ENCODE measurements at places on chromosomes 6 and 20.

DNA sequence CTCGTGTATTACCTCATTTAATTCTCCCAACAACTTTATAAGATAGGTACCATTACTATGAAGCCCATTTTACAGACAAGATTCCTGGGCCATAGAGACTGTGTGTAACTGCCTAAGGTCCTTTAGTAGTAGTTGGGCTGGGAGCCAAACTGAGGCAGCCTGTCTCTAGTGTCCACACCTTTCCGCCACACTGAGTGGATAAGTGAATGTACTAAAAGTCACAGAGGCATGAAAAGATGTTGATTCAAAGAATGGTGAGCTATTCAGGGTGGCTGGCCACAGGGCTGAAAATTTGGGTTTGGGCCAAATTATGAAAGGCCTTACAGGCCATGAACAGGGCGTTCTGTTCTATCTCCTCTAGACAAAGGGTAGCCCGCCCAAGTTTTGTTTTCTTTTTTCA, 11.0 kb downstream of the CD24 start:
- DNase-seq, result no peak

DNA sequence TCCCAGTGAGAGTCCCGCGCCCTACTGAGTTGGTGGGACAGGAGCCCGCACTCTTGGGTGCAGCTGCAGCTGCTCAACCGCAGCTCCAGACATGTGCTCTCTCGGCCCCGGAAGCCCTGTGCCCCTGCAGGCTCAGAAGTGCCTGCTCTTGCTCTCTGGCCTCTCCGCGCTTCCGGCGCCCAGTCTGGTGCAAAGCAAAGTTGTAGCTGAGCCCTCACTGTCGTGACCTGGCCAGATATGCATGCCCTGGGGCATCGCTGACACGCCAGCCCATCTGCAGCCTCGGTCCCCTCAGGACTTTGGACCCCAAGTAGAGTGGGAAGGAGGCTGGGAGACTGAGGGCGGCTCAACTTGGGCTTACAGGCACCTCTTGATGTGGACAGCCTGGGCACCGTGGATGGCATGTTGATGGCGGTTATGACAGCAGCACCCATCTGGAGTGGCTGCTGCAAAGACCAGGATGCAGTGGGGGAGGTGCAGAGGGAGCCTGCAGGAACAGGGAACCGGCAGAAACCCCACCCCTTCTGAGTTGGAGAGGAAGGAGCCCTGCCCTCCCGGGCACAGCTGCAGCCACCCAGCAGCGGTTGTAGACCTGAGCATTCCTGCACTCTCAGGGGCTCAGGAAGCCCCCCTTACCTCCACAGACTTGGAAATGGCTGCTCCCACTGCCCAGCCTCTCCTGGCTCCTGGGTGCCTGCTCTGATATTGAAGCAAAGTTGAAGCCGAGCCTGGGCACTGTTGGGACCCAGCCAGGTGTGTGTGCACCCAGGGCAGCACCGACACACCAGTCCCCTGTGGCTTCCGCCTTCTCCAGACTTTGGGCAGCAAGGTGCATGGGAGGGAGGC, 462.6 kb downstream of the TBC1D32 start:
- DNase-seq, result no peak

- DNase-seq, result no peak
Measured at GRCh38 chr6:75337835-75338580, 53.4 kb upstream of the TMEM30A start.

DNA sequence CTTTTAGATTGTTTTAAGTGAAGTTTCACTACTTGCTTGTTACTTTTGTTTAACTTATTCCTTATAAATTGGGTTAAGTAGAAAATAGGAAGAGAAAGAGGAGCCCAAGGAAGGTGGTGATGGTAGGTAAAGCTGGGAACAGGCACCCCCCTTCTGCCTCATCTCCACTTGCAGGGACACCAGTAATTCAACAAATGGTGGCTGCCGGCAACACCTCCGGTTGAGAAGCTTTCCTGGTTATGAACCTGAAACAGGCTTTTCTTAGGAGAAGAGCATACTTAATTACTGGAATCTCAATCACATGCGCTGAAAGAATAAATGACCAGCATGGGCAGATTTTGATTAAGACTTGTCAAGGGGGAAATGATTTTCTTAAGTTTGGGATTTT, 158.9 kb upstream of the ZNF217 start:
- DNase-seq, result no peak

DNA sequence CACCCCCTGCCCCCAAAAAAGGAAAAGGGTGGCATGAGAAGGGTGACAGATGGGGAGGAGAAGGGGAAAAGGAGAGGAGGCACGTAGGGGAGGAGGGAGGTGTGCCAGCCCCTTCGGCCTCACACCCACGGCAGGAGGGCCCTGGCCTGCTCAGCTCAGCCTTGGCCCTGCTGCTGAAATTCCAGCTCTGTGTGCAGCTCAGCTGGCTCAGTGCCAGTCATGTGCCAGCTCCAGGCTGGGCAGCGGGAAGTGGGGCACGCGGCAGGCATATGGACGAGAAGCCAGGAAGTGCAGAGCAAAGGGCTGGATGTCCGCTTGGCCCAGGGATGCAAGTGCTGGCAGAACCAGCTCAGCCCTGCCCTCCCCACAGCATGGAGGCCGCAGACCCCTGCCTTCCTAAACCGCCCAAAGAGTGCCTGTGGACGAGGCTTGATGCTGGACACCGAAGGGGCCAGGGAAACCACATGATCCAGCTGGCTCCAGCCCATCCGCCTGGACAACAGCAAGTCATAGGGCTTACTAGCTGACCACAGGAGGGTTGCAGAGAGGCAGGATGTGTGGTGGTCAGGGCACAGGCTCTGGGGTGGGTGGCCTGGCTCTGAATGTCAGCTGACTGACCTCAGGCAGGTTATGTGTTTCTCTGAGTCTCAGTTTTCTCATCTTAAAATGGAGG, 60.2 kb downstream of the NOL4L start:
- no peak for DNase-seq

DNA sequence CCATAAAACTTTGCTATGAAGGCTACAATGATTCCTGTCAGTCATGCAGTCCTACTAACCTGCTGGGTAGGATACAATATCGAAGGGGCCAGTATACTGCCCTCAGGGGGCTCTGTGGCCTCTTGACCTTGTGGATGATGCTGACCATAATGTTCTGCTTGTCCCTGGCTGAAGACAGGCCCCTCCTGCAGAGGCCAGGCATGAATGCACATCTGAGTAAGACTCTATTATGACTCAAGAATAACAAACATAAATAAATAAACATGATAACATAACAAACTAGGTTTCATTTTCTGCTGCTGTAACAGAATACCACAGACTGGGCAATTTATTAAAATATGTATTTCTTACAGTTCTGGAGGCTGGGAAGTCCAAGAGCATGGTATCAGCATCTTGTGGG, 44.0 kb upstream of the POU5F1 start:
- DNase-seq, result no peak

- no peak for DNase-seq
Measured at GRCh38 chr6:26152226-26153101, 65.2 kb downstream of the HFE start.

GRCh38 chr6:85115376-85115775, 334.5 kb upstream of the NT5E start:
- no peak for DNase-seq

GRCh38 chr6:161076181-161076677, 84.7 kb downstream of the MAP3K4 start:
- DNase-seq, result peak; percentile 54

DNA sequence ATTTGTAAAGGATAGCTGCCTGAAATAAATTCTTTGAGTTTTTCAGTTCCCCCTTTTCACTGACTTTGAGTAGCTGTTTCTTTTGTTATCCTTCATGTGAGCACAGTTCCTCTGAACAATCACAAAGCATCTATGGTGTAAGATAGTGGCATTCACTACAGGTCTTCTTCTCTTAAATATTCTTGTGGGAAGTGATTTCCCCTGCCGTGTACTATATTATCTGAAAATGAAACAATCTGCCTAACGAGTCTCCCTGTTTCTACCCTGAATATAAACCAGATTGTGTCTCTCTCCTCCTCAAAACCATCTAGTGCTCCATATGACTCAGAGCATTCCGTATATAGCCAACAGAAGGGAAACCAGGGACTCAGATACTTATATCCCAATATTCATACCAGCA, 380.1 kb upstream of the SOX4 start:
- DNase-seq, result no peak

GRCh38 chr6:2641044-2641725, 109.5 kb downstream of the MYLK4 start:
- DNase-seq, result no peak

DNA sequence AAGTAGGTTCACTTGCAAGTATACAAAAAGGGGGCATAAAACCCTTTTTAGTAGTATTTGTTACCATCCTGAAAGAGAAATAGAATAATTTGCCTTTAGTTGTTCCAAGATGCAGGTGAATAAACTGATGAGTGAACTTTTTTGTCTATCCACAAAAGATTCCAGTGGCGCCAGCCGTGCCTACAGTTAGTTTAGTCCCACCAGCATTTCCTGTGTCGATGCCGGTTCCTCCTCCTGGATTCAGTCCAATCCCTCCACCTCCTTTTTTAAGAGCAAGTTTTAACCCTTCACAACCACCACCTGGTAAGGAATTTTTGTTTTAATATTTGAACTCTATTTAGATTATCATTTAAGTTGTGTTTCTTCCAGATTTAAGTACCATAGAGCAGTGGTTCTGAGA, 90.9 kb downstream of the SCAF8 start:
- DNase-seq, result no peak

DNA sequence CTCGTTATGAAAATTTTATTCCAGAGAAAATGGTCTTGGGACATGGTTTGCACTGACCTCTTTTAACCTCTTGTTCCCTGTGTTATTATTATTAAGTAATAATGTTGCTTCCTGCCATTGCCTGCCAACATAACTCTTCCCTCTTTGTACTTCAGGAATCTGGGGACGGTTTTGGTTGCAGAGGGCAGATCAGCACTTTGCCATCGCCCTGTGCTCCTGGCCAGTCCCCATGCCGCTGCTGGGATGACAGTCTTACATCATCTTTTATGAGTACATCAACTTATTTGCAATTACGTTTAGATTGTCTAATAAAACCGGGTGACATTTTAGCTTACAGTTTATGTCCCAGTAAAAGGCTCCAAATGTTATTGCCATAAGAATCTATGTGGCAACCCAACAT, 157.2 kb downstream of the CDH26 start:
- no peak for DNase-seq

DNA sequence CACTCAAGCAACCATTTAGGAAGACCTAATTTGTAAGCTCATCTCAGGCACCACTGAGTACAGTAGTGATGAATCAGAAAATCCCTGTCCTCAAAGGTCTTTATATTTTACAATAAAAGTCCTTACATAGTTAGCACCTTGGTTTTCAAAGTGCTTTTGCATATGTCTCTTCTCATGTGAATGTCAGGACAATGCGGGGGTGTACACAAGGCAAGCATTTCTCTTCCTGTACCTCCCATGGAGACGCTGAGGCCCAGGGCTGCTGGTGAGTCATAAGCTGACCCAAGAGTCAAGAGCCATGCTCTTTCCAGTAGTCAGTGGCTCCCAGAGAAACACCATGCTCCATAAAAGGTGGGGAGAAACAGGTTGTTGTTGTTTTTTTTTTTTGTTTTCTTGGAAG, 174.0 kb downstream of the GJA10 start:
- DNase-seq, result no peak

DNA sequence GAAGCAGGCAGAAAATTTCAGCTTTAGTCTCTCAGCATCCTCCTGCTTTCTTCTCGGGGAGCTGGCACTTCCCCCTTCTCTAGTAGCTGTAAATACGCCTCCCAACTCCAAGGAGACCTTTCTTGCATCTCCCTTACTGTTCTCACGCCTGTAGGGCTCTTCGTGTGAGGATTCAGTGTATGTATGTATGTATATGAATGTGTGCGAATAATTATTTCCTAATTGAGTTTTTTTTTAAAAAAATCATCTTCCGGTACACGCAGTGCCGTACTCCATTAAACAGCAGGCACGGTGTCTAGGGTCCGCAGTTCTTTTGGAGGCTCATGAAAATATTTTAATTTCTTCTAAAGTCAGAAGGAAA, 85.4 kb downstream of the HFE start:
- peak; percentile 36 for DNase-seq

DNA sequence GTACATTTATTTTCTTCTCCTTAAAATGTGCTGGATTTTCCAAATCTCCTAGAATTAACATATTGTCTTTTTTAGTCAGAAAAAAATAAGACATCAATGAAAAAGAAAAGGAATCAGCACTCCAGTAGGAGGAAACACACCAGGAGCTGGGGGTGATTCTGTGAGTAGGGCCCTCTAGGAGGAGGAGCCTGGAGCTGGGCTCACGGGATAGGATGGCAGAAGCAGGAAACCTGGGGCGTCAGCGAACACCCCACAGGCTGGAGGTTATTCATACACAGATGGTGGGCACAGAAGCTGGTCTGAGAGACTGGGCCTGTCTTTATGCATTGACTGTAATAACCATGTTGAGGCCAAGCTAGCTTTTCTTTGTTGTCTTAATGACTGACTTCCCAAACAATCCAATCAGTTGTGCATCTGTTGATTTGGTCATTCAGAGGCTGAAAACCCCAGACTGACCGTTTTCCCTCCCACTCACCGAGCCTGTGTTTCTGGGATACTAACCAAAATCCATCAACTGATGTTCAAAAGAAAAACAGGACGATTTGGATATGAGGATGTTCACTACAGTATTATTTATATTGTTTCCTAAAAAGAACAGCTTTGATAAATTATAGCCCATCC, 53.1 kb downstream of the CPNE5 start:
- no peak for DNase-seq

All from CD4-positive, alpha-beta T cell treated with Interleukin-15 for 1 hour (primary cell).